ENCODE measurements at places on chromosomes 4 and X.

GRCh38 chrX:16727637-16728036 lies 8.2 kb downstream of the SYAP1 start:
- no peak for DNase-seq

GRCh38 chr4:105274090-105274489 lies 127.4 kb downstream of the TET2 start:
- DNase-seq: no peak

GRCh38 chr4:26273616-26273980 lies 47.2 kb upstream of the RBPJ start:
- no peak for DNase-seq

DNA sequence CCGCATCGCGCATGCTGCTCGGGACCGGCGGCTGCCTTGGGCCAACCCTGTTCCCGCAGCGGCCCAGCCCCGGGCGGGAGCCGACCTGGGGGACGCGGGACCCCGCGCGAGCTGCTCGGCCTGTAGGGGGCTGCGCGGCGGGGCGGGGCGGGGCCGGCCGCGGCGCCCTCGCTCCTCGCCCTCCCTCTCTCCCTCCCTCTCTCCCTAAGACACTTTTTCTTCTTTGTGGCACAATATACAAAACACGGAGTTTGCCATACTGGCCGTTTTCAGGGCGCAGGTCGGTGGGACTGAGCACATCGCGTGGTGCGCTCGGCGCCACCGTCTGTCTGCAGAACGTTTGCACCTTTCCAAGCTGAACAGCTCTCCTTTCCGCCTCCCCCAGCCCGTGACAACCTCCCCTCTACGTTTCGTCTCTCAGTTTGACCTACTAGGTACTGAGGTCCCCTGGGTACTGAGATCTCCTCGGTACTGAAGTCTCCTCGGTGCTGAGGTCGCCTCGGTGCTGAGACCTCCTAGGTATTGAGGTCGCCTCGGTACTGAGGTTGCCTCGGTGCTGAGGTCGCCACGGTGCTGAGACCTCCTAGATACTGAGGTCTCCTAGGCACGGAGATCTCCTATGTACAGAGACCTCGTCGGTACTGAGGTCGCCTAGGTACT lies 261.1 kb upstream of the PLCXD1 start:
- no peak for DNase-seq

GRCh38 chr4:88675543-88675942 lies 22.1 kb downstream of the NAP1L5 start:
- no peak for DNase-seq

DNA sequence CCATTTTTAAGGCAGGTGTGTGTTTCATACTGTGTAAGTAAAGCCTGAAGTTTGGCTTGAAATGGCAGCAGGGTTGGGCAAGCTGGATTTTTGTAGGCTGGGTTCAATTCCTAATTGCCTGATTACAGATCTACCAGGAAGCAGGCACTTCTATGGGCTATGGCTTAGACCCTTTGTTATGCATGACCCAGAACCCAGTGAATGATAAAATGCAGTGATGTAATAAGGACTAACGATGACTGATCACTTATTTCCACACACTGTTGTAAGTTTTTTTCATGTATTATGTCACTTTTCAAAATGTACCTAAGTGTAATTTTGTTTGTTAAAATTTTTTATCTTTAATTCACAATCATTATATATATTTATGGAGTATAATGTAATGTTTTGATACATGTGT lies 8.6 kb downstream of the LANCL3 start:
- no peak for DNase-seq

- no peak for DNase-seq
These were observed 280.6 kb upstream of the CLNK start for GRCh38 chr4:10965196-10965595.

- no peak for DNase-seq
These were observed 2.2 kb downstream of the TMEM156 start for GRCh38 chr4:39029752-39030694.

DNA sequence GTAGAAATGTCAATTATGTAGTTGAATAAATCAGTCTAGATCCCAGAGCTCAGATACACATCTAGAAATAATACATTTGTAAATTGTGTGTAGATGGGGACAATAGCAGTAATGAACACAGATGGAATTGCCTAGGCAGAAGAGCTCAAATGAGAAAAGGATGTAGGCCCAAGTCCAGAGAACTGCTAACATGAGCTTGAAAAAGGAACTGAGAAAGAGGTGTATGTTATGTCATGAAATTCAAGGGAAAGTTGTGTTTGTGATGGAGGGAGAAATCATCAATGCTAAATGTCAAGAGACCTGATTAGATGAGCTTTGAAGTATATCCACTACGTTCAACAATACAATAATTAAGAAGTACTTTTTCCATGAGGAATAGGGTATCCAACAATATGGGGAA lies 376.6 kb upstream of the ATOH1 start:
- no peak for DNase-seq

- no peak for DNase-seq
These were observed 10.2 kb downstream of the NAT8L start for GRCh38 chr4:2069161-2069971.

DNA sequence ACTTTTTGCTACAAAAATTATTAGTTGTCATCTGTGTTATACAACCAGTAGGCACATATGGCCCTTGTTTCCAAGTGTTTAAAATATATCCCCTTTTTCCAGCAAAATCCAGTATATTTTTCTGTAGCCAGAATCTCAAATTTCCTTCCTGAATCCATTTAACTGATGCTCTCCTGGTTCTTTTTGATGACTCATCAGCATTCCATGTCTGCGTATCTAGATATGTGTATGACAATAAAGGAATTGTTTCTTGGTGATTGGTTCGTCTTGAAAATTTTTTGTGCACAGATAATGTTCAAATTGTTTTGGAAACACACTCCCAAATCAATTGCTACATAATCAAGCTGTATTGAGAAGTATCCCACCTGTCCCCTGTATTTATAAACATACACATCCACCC lies 98.3 kb downstream of the ITM2A start:
- no peak for DNase-seq

- DNase-seq: no peak
These were observed 56.9 kb downstream of the CLCN3 start for GRCh38 chr4:169677150-169677748.

DNA sequence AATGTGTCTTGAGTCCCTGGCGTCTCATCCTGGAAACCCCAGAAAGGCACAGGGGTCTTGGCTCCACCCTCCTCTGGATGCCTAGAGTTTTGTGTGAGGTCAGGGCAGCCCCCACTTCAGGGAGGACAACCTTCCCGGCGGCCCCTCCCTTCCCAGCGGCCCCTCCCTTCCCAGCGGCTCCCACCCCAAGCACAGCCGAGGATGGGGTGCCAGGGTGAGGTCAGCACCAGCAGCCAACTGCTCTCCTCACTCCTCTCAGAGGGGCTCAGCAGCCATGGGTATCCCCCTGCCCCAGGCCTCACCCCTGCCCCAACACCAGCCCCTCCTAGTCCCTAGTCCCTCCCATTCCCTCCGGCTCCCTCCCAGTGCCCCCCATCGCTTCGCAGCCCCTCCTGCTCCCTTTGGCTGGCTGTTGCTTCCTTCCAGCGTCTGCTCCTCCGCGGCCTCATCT lies 17.4 kb downstream of the DGKQ start:
- no peak for DNase-seq

All from ovary (tissue), 10 donors.